ENCODE measurements at places on chromosomes 2 and 18. TPM values are rescaled to one million over a fixed set of nuclear protein-coding genes. Genes with fewer than 3 reads are reported as not detected.

DNA sequence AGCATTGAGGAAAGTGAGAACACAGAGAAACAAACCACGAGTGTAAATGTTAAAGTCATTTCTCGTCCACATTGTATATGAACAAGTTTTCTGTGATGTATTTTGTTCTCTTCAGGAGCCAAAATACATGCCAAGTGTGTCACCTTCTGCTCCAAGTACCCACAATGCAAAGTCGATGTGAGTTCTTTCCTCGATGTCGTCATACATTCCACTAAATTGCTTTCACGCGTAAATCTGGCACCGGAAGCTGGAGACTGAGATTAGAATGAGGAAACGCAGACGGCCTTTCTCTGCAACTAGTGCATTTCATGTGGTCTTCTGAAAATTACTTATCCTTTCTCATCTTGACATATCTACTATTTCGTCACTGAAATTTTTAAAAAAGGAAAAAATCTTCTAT, 118.5 kb upstream of the SALL3 start:
- H3K27me3 ChIP-seq, result no peaks in the 10 kb centered on the region
- DNase-seq, result no peak
- no peak overlapping the region for H3K27ac ChIP-seq
- H3K4me1 ChIP-seq, result no peaks in the 10 kb centered on the region
- H3K36me3 ChIP-seq, result no peaks in the 10 kb centered on the region
- H3K4me3 ChIP-seq, result no peak overlapping the region

GRCh38 chr18:39259736-39260135, 1694.1 kb upstream of the CELF4 start:
- no peaks in the 10 kb centered on the region for H3K27me3 ChIP-seq
- H3K36me3 ChIP-seq, result no peaks in the 10 kb centered on the region
- H3K4me1 ChIP-seq, result no peaks in the 10 kb centered on the region
- H3K27ac ChIP-seq, result no peak overlapping the region
- no peak for DNase-seq
- no peak overlapping the region for H3K4me3 ChIP-seq

Gene UGT1A7
- polyA plus RNA-seq, result not detected

GRCh38 chr2:226969417-226970080, 133.7 kb downstream of the RHBDD1 start:
- H3K36me3 ChIP-seq, result peaks cover 7% of the 10 kb centered on the region
- no peak for DNase-seq
- peaks cover 11% of the 10 kb centered on the region for H3K4me1 ChIP-seq
- H3K4me3 ChIP-seq, result no peak overlapping the region

DNA sequence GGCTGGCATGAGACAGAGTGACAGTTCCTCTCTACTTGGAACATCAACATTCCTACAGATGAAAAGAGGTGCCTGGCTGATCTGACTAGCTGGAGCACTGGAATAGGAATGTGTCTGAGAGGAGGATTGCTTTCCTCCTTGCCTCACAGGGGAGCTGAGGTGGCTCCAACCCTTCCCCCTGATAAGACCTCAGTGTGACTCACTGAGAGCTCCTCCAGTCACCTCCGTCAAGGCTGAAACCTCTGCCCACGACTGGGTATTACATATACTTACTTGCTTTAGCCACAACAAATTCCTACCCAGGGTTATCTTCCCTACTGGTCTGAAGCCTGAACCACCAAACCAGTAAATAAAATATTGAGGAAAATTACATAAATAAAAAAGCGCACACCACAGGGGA, 342.7 kb upstream of the REG3G start:
- H3K36me3 ChIP-seq, result no peaks in the 10 kb centered on the region
- H3K27ac ChIP-seq, result no peak overlapping the region
- H3K4me1 ChIP-seq, result no peaks in the 10 kb centered on the region
- H3K4me3 ChIP-seq, result no peak overlapping the region

- H3K36me3 ChIP-seq, result no peaks in the 10 kb centered on the region
- H3K27me3 ChIP-seq, result no peaks in the 10 kb centered on the region
- H3K4me3 ChIP-seq, result no peak overlapping the region
- no peak overlapping the region for H3K27ac ChIP-seq
- no peak for DNase-seq
These were observed 288.6 kb downstream of the NDUFA10 start for GRCh38 chr2:239736358-239737143.

GRCh38 chr2:174781996-174782395, 17.7 kb upstream of the CHRNA1 start:
- peaks cover 10% of the 10 kb centered on the region for H3K27me3 ChIP-seq
- no peak for DNase-seq
- no peak overlapping the region for H3K4me3 ChIP-seq
- H3K36me3 ChIP-seq, result no peaks in the 10 kb centered on the region
- H3K4me1 ChIP-seq, result peaks cover 18% of the 10 kb centered on the region

Gene NMUR1
- polyA plus RNA-seq, result 37.2 TPM

- no peaks in the 10 kb centered on the region for H3K36me3 ChIP-seq
- DNase-seq, result no peak
- peaks cover 2% of the 10 kb centered on the region for H3K27me3 ChIP-seq
- no peak overlapping the region for H3K27ac ChIP-seq
These were observed 104.0 kb downstream of the DYSF start for GRCh38 chr2:71557321-71557720.

DNA sequence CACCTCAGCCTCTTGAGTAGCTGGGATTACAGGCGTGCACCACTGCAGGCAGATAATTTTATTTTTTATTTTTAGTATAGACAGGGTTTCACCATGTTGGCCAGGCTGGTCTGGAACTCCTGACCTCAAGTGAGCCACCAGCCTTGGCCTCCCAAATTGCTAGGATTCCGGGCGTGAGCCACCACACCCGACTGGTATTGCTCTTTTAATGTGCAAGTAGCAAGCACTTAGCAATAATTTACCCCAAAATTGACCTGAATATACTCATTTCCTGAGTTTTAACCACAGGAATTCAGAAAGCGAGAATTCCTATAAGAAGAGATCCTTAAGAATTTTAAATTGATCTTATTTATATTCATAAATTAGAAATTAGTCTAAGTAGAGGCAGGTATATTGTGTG, 169.1 kb downstream of the CDH2 start:
- no peaks in the 10 kb centered on the region for H3K36me3 ChIP-seq
- H3K4me1 ChIP-seq, result no peaks in the 10 kb centered on the region
- DNase-seq, result no peak
- no peak overlapping the region for H3K27ac ChIP-seq

Gene RIT2
- not detected for polyA plus RNA-seq

DNA sequence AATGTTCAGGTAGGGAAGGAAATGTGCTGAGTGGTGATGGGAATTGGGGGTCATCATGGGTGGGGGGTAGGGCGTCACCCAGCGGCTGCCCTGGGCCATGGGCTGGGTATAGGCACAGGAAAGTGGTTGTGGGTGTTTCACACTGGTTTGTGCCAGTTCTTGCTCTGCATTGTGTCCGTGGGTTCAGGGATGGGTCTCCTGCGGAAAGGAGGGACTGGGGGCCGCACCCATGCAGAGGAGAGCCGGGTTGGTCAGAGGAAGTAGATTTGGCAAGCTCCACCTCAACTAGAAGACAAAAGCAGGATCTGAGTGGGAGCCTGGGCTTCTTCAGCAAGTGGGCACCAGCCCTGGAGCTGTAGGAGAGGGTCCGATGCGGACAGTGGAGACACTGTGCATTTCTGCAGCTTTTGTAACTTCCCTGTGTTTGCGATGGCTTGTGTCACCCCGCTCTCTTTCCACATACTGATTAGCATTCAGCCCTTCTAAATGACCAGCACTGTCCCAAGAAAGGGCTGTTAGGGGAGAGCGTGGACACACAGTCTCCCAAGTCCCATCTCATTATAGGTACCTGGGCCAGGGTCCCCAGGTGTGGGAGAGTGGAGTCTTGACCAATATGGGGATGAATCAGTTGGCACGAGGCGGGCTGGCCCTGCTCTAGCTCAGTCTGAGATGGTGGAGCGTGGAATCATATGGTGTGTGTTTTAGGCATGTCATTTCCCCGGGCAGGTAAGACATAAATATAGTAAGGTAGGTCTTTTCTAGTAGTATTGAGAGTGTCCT, 67.2 kb downstream of the LRRFIP1 start:
- peaks cover 81% of the 10 kb centered on the region for H3K4me1 ChIP-seq
- H3K27me3 ChIP-seq, result peaks cover 13% of the 10 kb centered on the region
- no peaks in the 10 kb centered on the region for H3K36me3 ChIP-seq
- DNase-seq, result no peak

Gene APCDD1
- polyA plus RNA-seq, result not detected

Gene CGREF1
- polyA plus RNA-seq, result not detected

- DNase-seq, result no peak
- H3K4me3 ChIP-seq, result no peak overlapping the region
- H3K36me3 ChIP-seq, result no peaks in the 10 kb centered on the region
- H3K27ac ChIP-seq, result no peak overlapping the region
- H3K27me3 ChIP-seq, result peaks cover 3% of the 10 kb centered on the region
- peaks cover 6% of the 10 kb centered on the region for H3K4me1 ChIP-seq
These were observed 62.6 kb downstream of the PLCL1 start for GRCh38 chr2:197867033-197867432.

- H3K4me3 ChIP-seq, result no peak overlapping the region
- H3K36me3 ChIP-seq, result peaks cover 5% of the 10 kb centered on the region
- no peak for DNase-seq
- no peaks in the 10 kb centered on the region for H3K27me3 ChIP-seq
- no peak overlapping the region for H3K27ac ChIP-seq
These were observed 29.1 kb downstream of the ALMS1 start for GRCh38 chr2:73414696-73415095.

DNA sequence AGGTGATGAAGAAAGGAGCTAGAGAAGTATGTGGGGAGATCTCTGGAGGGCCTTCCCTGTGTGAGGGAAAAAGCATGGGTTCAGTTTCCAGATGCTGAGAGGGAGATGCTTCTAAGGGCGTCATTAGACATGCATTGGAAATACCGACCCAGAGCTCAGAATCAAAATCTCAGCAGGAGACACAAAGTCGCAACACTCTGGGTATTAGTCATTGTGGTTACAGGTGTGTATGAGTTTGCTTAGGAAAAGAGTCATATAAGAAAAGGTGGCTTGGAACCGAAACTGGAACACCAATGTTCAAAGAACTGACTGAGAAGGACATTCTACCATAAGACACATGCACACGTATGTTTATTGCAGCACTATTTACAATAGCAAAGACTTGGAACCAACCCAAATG, 477.1 kb downstream of the FBXO15 start:
- H3K4me3 ChIP-seq, result no peak overlapping the region
- H3K36me3 ChIP-seq, result no peaks in the 10 kb centered on the region
- no peaks in the 10 kb centered on the region for H3K27me3 ChIP-seq
- no peak for DNase-seq
- no peaks in the 10 kb centered on the region for H3K4me1 ChIP-seq
- no peak overlapping the region for H3K27ac ChIP-seq

DNA sequence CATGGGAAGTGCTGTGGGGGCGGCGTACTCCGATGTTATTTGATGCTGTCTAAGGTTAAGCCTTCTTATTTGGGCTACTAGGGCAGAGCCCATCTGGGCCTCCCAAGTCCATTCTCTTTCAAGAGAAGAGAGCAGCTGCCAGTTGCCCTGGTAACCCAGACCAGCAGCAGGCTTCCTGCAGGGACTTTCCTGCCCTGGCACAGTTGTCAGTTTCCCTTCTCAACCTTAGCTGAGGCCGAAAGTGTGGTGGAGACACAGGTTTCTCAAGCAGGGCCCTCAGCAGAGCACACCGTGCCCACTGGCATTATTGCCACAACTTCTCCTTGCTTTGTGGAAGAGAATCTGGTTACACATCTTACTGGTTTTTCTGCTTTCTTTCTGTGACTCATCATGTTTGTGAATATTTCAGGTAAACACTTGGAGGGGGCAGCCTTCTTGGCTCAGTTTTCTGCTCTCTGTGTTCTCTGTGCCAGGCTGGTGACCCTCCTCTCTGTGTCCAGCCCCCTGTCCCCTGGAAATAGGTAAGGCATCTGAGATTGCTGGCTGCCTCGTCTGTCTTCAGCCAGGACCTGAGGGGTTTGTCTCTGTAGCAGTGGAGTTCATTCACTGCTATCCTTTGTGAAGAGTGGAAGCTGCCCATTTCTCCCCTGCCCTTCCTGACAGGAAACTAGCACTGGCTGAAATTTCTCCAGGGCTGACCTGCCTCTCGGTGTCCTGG, 111.0 kb downstream of the B3GNT2 start:
- H3K27me3 ChIP-seq, result no peaks in the 10 kb centered on the region
- peaks cover 3% of the 10 kb centered on the region for H3K36me3 ChIP-seq

Measured in immature natural killer cell (primary cell).